Stimulated activated CD4-positive, alpha-beta T cell treated with anti-CD3 and anti-CD28 coated beads, Interleukin-2, amount 100 ng/mL, for 48 hours (primary cell): ENCODE measurements at places on chromosomes 6 and 20.
A peak's percentile ranks its signal among the peaks of the same experiment; 100 is the strongest.

DNA sequence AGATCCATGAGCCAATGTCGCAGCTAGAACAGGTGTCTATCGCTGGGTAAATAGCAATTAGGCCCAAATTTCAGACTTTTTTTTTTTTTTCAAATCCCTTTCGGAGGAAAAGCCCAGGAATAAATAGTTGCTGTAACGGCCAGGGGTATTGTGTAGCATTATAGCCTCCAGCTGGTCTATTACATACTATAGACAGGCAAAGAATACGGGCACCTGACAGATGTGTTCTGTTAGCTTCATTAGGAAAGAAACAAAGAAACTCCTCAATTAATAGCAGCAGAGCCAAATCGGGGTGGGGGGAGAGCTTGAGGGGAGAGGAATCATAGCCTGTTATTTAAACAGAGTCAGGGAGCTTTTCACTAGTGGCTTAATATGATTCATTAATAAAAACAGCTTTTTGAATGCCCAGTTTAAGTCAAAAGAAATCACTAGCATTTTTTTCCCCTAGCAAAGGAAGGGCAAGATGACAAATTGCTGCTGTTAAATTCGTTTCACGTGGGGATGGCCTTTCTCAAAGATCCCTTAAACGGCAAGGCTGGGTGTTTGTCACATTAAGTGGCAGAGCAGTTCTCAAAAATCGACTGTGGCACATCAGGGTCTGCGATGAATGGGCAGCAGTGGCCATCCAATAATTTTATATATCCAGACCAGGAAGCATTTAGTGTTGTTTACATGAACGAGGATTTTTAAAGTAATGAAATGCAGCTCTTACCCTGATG is 139.4 kb downstream of the ID4 start:
- DNase-seq = no peak

DNA sequence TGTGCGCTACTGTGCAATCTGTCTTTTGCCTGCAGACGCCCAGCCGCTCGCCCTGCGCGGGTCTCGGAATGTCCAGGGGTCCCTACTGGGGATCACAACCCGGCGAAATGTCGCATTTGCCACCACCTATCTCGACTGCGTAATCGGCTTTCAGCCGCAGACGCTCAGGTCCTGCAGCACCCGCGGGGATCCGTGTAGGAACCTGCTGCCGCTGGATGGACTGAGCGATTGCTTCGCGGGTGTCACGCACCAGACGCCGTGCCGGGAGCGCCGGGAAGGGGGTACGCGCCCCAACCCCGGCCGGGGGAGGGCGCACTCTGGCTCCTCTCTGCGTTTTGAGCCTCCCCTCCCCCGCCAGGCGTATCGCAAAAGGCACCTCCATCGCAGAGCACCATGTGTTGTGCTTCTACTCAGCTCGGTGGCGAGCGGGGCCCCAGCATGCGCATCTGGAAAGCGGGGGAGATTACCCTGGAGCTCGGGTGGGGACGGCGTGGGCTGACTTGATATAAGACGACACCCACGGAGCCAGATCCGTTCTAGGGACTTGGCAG is 747 bp upstream of the PTPRA start:
- DNase-seq = peak; percentile 68

DNA sequence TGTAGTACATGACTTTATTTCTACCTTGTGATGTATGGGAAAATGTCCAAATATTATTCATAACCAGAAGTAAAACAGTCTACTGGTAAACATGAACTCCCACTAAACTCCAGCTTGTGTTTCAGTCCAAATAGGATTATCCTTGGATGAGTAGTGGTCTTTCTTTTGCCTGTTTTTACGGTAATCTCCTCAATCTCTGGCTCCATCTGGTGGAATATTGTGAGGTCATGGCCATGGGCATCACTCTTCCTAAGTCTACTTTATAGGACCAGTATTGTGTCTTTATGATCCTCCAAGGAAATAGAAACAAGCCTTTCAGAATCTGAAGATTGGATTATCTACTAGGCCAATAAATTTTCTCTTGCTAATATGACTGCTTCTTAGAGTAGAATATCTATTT is 505.0 kb downstream of the BMP2 start:
- DNase-seq = no peak

DNA sequence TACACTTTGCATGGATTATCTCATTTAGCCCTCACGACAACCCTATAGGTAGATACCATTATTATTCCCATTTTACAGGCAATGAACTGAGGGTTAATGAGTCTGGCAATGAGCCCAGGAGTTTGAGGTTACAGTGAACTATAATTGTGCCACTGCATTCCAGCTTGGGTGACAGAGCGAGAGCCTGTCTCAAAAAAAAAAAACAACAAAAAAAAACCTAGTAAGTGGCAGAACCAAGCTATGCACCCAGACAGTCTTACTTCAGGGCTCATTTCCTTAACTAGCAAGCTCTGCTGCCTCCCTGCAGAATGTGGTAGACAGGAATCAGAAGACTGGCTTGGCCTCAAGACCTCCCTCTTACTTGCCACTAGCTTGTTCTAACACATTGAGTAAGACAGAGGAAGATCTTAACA is 71.9 kb upstream of the RREB1 start:
- DNase-seq = no peak

- no peak for DNase-seq
These were observed 18.3 kb downstream of the ZNF335 start for GRCh38 chr20:45953672-45954071.

DNA sequence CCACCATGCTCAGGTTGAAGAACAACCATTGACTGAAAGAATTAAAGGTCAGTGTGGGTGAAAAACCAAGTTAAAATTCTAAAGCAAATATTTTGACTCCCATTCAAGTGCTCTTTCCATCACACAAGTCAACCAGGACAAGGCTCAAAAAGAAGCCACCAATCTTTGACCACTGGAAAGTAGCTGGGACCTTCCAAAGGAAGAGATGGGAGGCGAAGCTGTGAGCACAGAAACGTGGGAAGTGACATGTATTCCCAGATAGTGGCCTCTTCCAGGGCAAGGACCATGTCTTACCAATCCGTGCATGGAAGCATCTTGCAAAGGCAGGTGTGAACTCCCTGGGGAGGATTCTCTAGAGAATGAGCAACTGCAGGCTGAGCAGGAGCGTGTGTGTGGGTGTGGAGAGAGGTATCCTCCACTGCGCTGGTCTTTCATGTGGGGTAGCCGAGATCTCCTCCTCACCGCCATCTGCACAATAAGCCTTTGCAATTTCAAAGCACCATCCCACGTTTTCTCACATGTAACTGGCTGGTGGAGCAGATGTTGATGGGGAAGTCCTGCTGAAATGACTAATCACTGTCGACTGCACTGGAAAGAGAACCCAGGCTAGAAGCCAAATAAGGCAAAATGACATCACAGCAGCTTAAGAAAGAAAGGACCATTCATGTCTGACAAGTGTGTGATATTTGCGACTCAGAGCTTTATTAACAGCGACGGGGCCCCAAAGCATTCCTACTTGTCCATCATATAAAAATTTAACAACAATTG is 189.4 kb upstream of the RREB1 start:
- DNase-seq = peak; percentile 68
